ENCODE measurements at places on chromosomes 1 and 21.

DNA sequence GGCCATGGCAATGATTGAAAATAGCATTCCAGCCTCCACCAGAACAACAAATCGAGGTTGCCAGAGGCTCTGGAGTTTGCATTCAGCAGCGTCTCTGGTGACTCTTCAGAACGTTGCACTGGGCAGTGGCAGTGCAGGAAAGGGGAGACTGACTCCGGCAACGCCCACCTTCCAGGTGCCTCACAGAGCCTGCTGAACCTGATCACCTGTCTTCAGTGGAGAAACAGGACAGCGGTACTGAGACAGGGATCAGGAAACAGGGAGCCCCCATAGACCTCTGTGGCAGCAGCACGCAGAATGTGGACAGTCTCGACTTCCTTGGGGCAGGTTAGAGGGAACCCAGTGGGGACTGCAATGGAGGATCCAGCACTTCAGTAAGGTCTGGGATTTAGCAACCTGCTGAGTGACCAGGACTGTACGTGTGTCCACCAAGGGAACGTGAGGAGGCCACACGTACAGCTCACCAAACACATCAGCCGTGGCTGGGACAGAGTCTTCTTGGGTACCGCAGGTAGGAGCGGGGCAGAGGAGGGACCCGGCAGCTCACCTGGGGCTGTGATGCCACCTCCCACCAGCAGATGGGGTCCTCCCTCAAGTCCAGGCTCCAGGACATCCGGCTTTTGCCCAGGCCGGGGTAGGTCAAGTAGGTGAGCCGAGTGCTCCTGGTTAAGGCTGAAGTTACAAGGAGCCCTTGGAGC is 128.6 kb downstream of the PRDM2 start:
- DNase-seq, result no peak

DNA sequence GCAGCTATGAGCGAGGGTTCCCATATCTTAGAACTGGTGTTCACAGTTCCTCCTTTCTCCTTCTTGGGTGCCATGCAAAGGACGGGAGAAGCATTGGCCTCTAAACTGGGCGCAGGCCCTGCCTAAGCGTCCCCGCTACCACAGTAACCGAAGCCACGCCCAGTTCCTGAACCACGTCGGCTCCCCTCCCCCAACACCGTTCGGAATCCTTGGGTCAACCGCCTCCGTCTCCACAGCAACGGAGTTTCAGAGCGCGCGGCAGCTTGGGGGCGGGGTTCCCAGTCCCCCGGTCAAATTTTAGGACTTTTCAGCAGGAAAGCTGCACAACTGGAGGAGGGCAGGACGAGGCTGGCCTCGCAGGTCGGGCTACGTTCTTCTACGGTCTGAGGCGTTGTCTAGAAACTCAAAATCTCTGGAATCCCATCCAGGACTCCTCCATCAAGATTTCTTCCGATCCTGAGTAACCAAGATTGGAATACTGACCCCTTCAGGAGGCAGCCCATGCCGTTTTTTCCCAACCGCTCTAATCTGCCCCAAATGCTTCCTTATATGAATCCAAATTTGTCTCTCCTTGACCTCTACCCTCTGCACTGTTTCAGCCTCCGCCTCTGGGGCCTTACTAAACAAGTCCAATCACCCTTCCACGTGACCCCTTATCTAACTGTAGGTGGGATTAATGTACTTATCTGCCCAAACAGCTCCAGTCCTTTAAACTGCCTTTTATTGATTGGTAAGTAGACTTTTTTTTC is at the start of gene SPAG17:
SPAG17 (minus strand) TSS at position 145 of the 749 bp plus-strand sequence; CDS start at position 74, 71 bp downstream.
- no peak for DNase-seq

GRCh38 chr1:34856697-34857096 is 2.9 kb downstream of the SMIM12 start:
- no peak for DNase-seq

- DNase-seq, result no peak
Observed at GRCh38 chr1:96519851-96520578, 201.6 kb upstream of the PTBP2 start.

GRCh38 chr1:162373541-162374260 is 3.0 kb downstream of the SPATA46 start:
- DNase-seq, result no peak

GRCh38 chr1:6996866-6997265 is 211.6 kb downstream of the CAMTA1 start:
- no peak for DNase-seq
